ENCODE measurements at places on chromosomes 2 and 18.

- no peak for DNase-seq
These were observed 430.4 kb upstream of the TRIB2 start for GRCh38 chr2:12286347-12286746.

- no peak for DNase-seq
These were observed 437.6 kb downstream of the DLGAP1 start for GRCh38 chr18:4017480-4017879.

GRCh38 chr2:124145982-124146381 lies 120.9 kb downstream of the CNTNAP5 start:
- no peak for DNase-seq

- no peak for DNase-seq
These were observed 606.6 kb upstream of the SYT4 start for GRCh38 chr18:43883886-43884285.

DNA sequence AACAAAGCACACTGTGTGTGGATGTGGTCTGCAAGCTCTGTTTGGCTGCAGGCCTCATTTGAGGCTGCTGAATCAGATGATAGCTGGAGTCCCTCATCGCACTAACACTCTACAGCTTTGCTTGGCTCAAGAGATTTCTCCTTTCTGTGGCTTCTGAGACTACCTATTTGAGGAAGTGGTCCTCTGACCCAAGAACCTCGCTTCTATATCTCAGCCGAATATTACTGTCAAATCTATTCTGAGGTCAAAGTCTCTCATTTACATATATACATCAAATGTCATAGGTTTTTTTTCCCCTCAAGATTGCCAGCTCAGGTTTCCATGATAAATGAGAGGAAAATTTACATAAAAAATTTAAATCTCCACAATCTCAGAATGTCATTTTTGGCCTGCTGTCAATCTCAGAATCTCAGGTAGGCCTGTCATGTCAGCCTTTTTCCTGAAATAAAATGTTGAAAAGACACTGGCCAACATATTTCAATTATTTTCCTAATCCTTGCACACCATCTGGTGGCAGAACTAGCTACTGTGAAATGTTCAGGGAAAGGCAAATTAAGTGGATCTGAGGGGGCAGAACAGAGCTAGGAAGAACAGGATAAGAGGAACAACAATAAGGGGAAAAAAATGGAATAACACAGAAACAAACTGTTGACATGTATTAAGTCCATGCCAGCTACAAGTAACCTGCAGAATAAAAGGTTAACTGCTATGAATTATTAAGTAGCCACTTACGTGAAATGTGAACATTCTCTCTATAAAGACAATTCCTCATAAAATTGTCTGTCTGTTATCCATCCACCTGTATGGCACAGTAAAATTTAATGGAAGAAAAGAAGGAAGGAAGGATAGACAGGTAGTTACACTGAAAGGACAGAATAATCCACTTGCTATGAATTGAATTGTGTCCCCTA lies 39.3 kb downstream of the AP1S3 start:
- no peak for DNase-seq

- DNase-seq = peak; percentile 29
These were observed 136.9 kb upstream of the CAB39 start for GRCh38 chr2:230575642-230576324.

GRCh38 chr2:128970332-128971116 lies 651.9 kb upstream of the HS6ST1 start:
- DNase-seq = no peak
